ENCODE measurements at places on chromosomes 1 and 21.

GRCh38 chr1:174230399-174230798 lies 71.1 kb downstream of the RABGAP1L start:
- DNase-seq, result no peak

- no peak for DNase-seq
Measured at GRCh38 chr1:25756215-25756614, 43.8 kb upstream of the SELENON start.

GRCh38 chr1:175133673-175134435 lies 58.7 kb downstream of the KIAA0040 start:
- no peak for DNase-seq

DNA sequence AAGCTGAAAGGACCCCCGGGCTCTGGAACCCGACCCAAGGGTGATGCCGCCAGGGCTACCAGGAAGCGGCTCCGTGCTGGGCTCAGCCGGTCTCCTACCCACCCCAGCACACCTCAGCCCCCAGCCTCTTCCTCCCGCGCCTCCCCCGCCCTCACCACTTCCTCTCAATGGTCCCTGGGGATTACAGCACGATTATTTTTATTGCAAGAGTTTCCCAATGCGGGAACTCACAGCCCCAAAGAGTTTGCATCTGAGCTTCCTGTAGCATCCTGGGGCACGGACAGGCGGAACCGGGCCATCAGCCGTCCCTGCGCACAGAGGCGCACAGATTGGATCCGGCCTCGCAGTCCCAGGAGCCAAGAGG lies 8.7 kb upstream of the SLX9 start:
- DNase-seq, result no peak

- DNase-seq, result no peak
Measured at GRCh38 chr1:152747831-152748230, 10.0 kb upstream of the KPRP start.

- DNase-seq, result no peak
Measured at GRCh38 chr1:242454262-242455051, 70.0 kb downstream of the PLD5 start.

GRCh38 chr1:204920511-204920910 lies 49.8 kb downstream of the NFASC start:
- no peak for DNase-seq

DNA sequence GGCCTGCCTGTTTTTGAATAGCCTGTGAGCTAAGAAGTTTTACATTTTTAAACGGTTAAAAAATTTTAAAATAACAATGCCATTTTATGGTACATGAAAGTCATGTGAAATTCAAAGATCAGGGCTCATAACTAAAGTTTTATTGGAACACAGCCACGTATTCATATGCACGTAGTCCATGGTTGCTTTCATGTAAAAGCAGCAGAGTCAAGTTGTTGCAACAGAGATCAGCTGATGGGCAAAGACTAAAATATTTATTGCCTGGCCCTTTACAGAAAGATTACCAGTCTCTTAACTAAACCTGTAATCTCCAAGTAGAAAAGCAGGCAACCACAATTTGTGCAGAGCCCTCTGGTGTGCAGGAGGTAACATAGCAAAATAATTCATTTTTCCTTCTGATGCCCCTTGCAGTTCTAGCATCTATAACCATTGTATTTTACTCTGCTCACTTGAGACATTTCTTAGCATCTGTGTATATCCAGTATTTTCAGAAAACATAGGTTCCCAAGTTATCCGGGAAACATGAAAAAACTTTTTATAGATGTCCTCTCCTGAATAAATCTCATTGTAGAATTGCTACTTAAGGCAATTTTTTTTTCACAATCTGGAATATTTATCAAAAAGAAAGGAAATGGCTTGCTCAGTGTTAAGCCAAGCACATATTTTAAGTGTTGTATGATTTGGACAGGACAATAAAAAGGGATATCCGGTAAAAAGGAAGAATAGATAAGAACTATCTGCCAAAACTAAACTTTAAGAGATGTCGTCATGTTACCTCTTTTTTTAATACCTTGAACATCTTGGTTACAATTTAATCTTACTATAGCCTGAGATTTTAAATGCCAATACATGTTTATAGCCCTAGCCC lies 430.8 kb downstream of the PLPP3 start:
- DNase-seq, result no peak

DNA sequence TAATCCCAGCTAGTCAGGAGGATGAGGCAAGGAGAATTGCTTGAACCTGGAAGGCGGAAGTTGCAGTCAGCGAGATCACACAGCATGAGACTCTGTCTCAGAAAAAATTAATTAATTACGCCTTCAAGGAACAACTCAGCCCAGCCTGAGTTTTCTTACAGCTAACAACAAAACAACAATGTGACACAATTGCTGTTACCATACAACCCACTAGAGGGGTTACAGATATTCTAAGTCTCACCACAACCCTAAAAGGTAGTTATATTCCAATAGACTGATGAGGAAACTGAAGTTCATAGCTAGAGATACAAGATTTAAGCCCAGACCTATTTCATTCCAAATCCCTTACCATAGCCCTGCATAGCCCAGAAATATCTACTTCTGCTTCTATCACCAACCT lies 2.9 kb upstream of the LRRC8C start:
- no peak for DNase-seq

DNA sequence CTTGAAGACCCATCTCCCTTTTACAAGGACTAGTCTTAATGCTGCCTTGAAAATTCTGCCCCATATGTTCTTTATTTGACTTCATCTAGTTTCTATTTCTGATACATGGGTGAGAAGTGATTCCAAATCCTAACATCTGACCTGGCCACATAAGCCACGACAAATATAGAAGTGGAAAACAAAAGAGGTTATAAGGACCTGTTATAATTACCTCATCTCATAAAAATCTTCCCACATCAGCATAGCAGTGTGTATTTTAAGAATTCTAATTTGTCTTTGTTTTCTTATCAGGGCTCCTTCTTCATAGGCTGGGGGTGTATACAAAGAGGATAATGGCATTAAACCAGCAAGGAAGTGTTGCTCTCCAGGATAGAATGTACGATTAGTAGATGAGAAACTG lies 1007.4 kb downstream of the TTLL7 start:
- no peak for DNase-seq

- DNase-seq, result no peak
Measured at GRCh38 chr1:9284061-9284460, 8.6 kb upstream of the SPSB1 start.

DNA sequence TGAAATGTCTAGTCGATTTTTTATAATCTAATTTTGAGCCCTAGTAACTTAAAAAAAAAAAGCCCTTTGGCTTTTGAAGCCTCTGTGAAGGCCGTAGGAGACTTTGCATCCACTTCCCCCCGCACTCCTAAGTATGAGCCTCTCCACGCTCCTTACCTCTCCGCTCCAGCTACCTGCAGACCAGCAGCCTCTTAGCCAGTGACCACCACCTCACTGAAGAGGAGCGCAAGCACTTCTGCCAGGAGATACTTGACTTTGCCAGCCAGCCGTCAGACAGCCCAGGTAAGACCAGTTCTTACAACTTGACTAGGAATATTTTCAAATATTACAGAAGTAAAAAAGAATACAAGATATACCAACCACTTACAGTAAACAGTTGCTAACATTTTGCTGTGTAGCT lies 27.4 kb upstream of the PWP2 start:
- no peak for DNase-seq

- DNase-seq, result no peak
Measured at GRCh38 chr1:11529330-11529729, 50.4 kb downstream of the DISP3 start.

DNA sequence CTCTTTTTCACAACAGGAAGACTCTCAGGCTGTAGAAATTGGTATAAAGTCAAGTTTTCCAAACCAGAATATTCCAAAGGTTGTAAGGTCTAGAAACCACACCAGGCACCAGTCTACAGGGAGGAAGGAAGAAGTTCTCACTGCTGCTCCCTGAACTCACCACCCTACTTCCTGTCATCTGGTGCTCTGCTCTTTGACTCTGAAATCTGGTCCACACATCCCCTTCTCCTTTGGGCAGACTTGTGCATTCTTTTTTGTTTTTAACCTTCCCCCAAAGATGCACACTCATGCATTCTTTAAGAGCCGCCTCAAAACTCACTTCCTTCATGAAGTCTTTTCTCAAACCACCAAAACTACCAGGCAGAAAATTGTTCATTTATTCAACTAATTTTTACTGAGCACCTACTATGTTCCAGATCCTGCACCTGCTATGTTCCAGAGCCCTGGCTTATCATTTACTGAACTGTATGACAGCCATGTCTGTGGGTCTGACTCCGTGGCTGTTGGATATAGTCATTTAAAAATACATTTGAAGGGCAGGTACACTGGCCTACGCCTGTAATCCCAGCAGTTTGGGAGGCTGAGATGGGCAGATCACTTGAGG lies 30.1 kb upstream of the EPS15 start:
- no peak for DNase-seq

DNA sequence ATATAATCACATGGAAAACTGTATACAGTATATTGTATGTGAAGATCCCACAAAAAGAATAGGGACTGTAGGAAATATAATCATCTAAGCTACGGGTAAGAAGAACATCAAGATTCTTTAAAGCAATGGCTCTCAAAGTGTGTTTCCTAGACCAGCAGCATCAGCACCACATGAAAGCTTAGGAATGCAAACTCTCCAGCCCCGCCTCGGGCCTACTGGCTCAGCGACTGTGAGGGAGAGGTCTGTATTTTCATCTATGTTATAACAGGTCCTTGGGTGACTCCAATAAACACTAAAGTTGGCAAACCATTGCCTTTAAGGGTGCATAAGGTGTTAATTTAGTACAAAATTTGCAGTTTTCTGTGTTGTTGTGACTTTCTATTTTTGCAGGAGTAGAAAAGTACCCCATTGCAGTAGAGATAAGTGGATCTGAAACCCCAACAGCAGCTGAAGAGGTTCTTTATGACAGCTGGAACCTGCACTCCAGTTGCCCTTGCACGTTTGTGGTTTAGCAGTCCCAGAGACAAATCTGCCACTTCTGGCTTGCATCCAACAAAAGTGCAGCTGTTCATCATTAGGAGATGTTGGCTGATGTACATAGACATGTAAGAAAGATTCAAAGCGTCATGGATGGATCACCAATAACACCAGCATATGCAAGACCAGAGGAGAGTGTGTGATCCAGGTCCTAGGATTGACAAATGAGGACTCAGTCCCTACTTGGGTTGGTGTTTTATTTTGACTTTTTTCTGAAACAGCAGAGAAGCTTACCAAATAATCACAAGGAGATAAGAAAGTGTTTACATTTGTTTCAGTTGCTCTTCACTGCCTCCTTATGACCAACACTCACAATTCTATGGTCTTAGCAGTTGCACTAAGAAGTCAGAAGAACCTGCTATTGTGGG lies 15.9 kb upstream of the IFNAR1 start:
- DNase-seq, result no peak

DNA sequence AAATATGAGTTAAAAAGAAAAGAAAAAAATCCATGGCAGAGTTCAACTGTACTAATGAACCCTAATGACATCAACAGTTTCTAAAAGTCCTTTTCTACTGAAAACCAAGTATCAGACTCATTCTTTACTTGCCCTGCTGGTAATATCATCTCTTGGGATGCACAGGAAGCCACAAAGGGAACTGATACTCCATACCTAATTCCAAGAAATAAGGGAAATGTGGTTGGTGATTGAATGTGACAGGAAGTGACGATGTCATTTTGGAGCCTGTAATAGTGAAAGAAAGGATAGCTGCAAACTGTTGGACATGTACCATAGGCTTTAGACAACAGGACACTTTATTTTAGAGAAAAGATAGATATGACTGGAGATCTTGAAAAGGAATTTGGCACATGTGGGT lies 98.7 kb upstream of the VAV3 start:
- no peak for DNase-seq

DNA sequence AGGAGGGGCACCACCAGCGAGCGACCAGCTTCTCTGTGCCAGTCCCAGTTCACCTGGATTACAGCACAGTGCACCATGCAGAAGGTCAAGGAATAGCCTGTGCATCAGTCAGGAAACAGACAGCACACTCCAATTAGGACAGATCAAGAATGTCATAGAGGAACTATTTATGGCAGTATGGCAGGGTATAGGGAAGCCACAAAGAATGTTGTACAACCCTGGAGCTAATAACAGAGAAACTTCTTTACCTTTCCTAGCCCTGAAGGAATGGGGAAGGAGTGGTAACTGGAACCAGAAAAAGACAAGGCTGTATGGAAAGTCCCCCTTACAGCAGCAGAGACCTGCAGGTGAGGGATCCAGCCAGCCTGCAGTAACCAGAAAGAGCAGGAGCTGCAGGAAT lies 87.8 kb upstream of the USP24 start:
- DNase-seq, result no peak

GRCh38 chr1:153697191-153698019 lies 18.9 kb downstream of the NPR1 start:
- no peak for DNase-seq

DNA sequence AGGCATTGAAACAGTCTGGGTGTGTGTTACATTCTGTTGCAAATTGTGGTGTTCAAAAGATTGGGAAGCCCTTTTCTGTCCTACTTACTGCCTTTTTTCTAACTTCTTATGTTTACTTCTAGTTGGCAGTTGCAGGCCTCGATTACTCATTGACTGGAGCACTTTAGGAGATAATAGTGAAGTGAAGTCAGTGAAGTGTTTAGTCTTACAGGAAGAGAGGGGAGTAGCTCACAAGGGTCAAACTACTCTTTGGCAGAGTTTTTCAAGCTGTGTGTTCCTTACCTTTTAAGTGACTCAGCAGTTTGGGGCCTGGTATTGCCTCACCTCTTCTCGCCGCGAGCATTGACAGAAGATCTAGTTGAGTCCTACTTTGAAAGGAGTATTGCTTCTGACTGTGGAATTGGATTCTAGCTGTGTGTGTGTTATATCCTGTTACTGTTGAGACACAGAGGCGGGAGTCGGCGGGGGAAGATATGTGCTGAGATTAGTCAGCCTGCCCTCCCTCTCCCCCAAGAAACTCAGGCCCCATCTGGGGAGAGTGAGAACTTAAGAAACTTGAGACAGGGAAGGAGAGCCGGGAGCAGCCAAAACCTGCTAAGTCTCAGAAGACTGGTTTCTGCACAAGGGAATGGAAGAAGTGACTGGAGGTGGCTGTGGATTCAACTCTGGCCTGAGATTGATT lies 19.3 kb downstream of the AHCYL1 start:
- peak; percentile 17 for DNase-seq

- no peak for DNase-seq
Measured at GRCh38 chr1:86542631-86543030, 4.2 kb upstream of the CLCA4 start.

DNA sequence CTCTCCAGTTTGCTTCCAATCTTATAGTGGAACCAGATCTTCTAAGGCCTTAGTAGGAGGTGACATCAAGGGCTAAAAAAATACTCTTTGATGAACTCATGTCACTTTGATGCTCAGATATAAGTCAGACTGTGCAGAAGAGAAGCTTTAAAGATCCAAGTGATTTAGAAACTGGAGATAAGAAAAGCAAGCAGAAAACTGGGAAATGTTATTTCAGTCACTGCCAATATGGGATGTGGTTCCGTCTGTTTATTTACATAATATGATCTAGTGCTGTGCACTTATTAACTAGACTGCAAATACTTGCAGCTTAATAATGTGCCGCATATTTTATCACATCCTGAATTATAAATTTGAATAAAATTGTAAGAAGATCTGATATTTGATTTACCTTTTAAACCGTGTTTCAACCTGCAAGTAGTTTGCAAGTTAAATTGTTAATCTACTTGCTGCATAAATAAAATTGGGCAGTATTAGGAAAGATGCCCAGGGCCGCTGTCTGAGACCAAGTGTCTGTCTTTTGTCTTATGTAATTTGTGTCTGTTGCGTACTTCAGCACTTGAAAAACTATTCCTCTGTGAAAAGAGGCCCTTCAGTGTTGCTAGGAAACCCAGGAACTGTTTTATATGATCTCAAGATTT lies 29.6 kb downstream of the CXADR start:
- no peak for DNase-seq

- no peak for DNase-seq
Measured at GRCh38 chr1:227885648-227886502, 61.9 kb downstream of the WNT9A start.

All from stimulated activated CD8-positive, alpha-beta memory T cell treated with anti-CD3 and anti-CD28 coated beads, Interleukin-15, amount 100 ng/mL, for 48 hours (primary cell).